Activated T-cell treated with anti-CD3 and anti-CD28 coated beads for 4 hours (primary cell): ENCODE measurements at places on chromosomes 16 and 17.

DNA sequence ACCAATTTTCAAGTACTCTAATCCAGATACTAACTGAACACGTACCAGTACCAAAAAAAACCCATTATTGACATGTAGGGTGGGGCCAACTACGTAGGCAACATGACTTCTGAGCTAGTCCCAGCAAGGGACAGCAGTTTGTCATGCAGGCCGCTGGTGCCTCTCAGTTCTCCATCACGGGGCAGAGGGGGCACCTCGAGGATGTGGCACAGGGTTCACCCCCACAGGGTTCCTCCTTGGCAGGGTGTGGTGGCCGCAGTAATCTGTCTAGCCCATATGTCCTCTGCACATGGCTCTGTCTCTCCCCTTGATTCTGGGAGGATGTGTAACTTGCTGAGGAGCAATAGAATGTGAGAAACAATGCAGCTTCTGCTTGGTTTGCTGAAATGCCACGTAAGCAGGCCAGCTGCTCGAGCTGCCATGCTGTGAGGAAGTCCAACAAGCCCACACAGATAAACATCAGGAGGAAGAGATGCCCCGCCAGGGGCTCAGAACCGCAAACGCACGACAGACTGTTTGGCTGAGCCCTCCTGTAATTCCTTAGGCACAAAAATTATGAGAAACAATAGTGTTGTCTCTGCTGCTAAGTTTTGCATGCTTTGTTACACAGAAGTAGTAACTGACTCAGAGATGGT, 62.4 kb downstream of the NT5M start:
- DNase-seq = no peak

DNA sequence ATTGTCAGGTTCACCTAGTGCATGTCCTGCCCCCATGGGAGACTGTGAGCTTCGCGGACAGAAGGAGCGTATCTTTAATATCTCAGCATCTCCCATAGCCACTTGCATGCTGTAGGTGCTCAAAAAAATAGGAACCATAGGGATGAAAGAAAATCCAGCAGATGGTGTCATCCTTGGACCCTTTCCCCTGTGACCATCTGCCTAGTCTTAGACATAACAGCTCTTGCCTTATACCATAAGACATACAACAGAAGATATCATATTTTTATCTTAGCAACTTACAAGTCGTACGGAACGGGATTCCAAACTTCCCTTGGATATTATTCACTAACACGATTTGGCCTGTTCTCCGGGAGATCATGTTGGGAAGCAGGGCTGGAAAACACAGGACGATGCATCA, 14.5 kb downstream of the DHRS7C start:
- no peak for DNase-seq

GRCh38 chr16:84833144-84833500, 13.3 kb downstream of the CRISPLD2 start:
- DNase-seq = no peak

GRCh38 chr17:80650751-80651518, 106.3 kb downstream of the RPTOR start:
- DNase-seq = no peak

DNA sequence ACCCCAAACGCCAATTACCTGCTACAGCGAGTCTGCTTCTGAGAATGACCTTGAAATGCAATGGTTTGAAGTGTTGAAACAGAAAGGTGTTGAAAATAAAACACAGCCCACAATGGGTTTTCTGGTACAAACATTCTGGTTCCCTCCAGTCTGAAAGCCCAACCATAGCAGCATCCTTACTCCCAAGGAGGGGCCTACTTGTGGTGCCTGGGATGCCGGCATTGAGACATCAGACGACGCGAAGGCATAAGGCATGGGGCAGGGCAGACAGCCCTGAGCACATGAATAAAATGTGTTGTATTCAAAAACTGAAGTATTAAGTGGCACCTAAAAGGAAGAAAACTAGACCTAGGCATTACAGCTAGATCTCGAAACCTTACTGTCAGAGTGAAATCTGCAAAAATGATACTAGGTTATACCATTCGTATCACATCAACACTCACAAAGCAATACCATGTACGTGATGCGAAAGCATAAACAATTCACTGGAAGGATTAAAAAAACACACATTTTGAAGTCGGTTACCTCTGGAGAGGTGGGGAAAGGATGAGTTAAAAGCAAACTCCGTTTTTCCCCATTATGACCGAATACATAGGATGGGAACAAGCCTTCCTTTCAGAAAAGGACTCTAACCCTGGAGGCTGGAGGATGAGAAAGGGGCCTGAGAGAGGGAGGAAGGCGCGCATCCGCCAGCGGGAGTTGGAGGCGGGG, 702 bp downstream of the NUDT21 start:
- no peak for DNase-seq

DNA sequence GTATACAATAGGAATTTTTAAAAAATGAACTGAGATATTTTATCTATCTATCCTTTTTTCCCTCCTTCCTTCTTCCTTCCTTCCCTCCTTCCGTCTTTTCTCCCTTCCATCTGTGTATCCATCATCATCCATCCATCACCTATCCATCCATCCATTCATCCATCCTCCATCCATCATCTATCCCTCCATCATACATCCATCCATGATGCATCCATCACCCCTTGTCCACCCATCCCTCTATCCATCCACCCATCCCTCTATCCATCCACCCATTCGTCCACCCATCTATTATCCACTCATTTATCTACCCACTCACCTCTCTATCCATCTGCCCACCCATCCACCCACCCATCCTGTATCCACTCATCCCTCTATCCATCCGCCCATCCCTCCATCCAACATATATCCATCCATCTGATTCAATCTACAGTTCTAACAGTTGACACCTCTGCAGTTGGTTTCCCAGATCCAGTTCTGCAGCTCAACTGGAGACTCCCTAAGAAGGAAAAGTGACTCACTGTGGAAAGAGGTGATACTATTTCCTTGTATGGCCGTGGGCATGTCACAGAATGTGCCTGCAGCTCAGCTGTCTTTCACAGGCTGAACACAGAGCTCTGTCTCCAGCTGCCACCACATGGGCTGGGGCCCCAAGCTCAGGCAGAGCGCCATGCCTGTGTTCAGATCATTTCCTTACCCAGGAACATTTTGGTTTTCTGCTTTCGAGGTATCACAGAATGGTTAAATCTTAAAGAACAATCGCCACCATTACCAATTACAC, 130.8 kb downstream of the XYLT1 start:
- no peak for DNase-seq

DNA sequence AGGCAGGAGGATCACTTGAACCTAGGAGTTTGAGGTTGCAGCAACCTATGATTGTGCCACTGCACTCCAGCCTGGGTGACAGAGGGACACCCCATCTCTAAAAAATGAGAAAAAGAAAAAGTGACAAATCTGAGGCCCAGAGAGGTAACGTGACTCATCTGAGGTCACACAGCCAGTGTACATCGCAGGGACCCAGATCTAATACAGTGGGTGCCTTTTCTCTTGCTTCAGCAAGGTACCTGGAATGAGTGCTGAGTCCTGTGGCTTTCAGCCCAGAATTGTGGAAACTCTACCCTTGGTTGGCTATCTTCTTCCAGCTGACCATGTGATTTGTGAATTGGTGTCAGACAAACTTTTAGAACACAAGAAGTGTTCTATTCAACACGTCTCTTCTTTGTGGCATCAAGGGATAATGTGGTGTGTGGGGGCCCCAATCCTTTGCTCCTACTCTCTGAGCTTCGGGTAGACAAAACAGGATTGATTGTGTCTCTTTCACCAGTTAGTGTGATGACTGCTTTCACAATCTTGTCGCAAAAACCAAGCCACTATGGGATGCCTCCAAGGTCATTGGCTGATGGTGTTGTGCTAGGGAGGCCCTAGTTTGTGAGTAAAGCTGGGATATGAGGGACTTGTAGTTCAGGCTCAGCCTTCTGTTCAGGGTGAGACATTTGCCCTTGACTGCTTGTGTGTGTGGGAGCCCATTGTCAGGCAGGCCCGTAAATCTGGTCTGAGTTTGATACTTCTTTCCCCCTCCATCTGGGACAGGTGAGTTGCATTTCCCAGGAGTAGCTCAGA, 71.0 kb downstream of the MSI2 start:
- no peak for DNase-seq

DNA sequence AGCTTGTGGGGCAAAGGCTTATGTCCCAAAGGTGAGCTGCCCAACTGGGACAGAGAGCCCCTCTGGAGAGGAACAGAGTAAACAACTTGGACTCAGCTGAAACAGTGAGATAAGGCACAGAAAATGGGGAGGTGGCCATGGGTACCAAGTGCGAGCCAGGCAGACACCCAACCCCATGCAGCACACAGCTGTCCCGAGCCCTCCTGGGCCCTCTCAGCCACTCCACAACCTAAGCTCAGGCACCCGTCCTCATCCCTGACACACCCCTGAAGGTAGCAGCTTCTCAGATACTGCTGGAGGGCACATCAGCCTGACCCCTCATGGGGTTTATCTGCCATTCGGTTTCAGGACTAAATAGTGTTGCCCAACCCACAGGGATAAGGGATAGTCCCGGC, 4.8 kb upstream of the GFOD2 start:
- no peak for DNase-seq

DNA sequence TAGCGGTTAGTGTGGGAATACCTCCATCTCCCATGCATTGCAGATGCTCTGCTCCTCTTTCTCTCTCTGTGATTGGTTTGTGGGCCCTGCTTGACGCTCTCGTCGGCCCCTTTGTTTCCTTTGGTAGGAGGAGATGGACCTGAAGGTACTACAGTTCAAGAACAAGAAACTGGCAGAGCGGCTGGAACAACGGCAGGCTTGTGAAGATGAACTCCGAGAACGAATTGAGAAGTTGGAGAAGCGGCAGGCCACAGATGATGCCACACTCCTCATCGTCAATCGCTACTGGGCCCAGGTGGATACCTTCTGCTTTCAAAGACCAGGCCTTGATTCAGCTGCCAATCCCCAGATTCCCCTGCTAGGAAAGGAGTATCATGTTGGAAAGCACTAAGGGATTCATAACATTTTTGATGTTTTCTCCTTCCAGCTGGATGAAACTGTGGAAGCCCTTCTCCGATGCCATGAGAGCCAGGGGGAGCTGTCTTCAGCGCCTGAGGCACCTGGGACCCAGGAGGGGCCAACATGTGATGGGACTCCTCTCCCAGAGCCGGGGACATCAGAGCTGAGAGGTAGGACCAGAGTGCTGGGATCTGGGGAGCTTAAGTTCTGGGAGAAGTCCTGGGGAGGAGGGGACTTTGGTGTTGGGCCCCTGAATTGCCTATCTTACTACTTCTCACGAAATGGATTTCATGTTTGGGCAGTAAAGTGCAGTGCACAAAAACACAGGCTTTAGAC, 1.0 kb downstream of the RNF40 start:
- DNase-seq = no peak

- DNase-seq = peak; percentile 10
Measured at GRCh38 chr17:5237541-5238016, 2.9 kb upstream of the SCIMP start.

DNA sequence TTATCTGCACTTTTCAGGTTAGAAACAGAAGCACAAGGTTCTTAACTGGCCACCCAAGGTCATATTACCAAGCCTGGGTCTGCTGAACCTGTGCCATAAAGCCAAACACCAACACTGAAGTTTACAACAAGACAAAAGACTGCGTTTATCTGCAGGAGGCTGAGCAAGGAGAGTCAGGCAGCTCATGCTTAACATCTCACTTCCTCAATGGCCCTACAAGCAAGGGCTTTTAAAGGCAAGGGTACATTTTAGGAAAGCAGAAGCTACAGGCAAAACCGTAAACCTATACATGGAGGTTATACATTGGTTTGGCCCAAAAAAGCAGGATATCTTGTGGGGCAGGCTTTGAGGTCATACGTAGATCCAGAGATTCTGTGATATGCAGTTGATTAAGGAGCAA, 91.2 kb downstream of the GNAO1 start:
- DNase-seq = no peak
